MV-4-11 (cell line): ENCODE measurements at places on chromosomes 3 and 15.

GRCh38 chr3:10494180-10494579 lies 11.2 kb downstream of the ATP2B2 start:
- no peak for DNase-seq

GRCh38 chr15:68419301-68420175 lies 12.4 kb downstream of the ITGA11 start:
- DNase-seq: no peak

DNA sequence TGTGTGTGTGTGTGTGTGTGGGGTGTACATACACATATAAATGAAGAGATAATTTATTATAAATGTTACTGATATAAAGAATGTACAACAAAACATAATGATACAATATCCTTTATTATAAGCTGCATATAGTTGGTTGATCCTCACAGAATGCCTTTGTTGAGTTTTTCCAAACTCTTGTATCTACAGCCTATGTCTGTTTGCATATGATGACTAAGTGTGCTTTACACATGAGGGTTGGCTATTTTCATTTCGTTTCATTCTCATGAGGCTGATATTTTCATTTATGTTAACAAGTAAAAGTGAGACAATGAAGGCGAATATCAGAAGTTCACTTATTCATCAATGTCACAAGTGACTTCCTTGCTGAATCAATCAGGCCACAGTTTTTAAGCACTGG lies 45.1 kb downstream of the TM2D3 start:
- no peak for DNase-seq

- peak; percentile 60 for DNase-seq
Measured at GRCh38 chr3:94004301-94004910, 24.0 kb downstream of the STX19 start.

GRCh38 chr3:63886858-63887257 lies 23.2 kb downstream of the ATXN7 start:
- DNase-seq: no peak

DNA sequence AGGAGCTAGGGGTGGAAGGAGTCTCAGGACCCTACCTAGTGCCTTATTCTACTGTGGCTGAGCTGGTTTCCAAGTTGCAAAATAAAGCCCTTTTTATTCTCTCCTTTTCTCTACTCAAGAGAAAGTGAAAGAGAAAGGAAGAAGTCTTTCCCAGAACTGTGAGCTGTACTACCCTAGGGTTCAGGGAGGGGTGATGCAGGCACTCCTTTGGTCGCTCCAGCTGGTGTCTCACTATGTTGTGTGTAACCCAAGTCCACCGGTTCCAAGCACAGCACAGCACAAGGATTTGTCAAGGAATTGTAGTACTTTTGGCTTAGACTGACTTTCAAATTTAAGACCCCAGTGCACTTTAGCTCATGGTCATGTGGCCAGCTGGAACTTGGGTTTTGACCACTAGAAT lies 1721.7 kb downstream of the OTOL1 start:
- DNase-seq: no peak

DNA sequence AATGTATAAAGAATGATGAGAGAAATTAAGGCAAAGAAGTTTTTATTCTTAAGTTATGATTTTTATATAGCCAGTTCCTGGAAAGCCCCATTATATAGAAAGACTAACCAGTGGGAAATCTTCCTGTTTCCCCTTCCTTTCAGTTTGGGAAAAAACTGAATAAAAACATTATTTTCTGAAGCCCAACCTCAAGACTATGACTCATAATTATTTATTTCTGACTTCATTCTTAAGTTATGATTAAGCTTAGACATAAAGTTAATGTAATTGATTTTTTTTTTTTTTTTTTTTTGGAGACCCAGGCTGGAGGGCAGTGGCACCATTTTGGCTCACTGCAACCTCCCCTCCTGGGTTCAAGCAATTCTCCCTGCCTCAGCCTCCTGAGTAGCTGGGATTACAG lies 55.8 kb downstream of the TRPC1 start:
- no peak for DNase-seq

GRCh38 chr3:113659101-113659541 lies 37.3 kb downstream of the USF3 start:
- no peak for DNase-seq

DNA sequence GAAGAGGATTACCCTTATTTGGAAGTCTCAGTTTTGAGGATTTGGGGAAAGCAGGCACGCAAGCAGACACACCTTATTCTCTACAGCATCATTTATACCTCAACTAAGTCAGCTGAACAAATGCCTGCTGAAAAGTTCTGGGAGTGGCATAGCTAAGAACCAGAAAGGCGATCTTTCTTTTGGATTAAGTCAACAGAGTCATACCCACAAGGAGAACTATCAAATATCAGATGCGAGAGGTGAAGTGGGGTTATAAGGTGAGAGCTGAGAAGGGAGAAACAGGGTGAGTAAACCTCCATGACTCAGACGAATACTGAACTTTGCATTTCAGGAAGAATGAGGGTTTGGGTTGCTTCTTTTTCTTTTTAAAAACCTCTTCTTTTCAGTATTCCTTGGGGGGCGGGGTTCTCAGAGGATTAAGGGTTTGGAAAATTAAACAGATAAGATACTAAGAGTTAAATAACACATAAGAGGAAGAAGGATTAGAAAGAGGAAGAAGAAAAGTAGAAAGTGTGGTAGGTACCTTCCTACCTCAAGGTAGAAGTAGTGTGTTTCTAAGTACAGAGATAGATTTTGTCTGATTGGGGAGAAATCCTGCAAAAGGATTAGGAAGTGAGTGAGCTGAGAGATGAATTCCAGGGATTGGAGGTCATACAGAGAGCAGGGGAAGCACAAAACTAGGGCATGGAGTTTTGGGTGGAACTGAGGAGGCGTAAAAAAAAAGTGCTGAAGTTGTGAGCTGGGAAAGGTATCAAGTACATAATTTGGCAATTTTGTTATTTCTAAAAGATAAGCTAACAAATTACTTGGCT lies 41.3 kb upstream of the ICE2 start:
- DNase-seq: no peak

GRCh38 chr15:90893175-90894090 lies 9.1 kb downstream of the FES start:
- no peak for DNase-seq

GRCh38 chr3:136714020-136714419 lies 38.2 kb downstream of the STAG1 start:
- peak; percentile 95 for DNase-seq

DNA sequence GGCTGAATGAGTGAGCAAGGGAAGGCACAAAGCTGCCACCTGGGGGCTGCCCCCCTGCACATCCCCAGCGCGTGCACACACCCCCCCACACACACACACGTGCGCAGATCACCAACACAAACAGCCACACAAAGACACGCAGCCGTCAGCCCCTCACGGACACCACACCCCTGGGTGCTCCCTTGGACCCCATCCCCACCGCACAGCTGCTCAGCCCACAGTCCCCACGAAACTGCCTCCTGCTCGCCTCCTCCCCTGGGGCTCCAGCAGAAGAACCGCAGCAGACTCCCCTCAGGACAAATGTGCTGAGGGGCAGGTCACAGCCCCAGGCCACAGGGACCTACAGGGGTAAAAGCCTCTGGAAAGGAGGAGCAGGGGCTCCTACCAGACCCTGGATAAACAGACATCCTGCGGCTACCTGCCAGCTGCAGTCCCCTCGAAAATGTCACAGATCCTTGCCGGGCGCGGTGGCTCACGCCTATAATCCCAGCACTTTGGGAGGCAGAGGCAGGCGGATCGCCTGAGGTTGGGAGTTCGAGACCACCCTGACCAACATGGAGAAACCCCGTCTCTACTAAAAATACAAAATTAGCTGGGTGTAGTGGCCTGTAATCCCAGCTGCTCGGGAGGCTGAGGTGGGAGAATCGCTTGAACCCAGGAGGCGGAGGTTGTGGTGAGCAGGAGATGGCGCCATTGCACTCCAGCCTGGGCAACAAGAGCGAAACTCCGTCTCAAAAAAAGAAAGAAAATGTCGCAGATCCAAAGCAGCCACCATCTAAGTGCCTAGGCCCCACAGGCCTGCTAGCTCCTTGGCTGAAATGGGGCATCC lies 6.5 kb downstream of the TWF2 start:
- peak; percentile 16 for DNase-seq

GRCh38 chr3:47802734-47803479 lies at the start of gene DHX30:
TSS of gene DHX30 (plus strand) at chr3:47803138. CDS start at chr3:47810684, 7,546 bp downstream.
- peak; percentile 59 for DNase-seq

- peak; percentile 52 for DNase-seq
Measured at GRCh38 chr15:98904544-98904943, 103.0 kb downstream of the PGPEP1L start.

DNA sequence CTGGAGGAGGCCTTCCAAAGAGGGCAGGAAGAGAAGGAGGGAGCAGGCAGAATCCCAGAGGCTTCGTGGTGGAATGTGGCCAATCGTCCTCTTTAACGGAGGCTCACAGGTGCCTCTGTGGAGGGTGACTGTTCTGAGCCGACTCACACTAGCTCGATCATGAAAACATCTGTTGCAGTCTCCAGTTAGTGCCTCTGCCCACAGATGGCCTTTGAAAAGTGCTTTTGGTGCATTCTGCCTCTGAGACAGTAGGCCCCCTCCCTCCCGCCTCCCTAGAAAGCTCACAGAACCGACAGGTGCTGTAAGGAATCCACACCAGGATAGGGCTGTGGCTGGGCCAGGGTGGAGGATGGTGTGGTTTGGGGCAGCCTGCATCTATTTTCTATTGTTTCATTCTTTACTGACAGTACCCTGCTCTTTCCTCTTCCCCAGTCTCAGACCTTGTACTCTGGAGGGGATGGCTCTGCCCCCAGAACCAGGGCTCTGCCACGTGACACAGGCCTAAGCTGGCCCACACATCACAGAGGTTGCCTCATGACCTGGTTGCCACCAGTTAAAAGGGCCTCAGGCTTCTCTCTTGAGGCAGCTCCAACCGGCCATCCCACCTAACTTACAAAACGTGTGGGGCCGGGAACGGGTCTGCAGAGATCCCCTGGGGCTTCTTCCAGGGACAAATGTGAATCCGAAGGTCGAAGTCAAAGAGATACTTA lies 27.2 kb upstream of the PIGZ start:
- DNase-seq: no peak

GRCh38 chr3:21645121-21645897 lies 105.7 kb downstream of the ZNF385D start:
- no peak for DNase-seq

GRCh38 chr15:68479870-68480269 lies 47.9 kb upstream of the ITGA11 start:
- DNase-seq: no peak

- no peak for DNase-seq
Measured at GRCh38 chr3:195240171-195240701, 30.7 kb downstream of the XXYLT1 start.

- no peak for DNase-seq
Measured at GRCh38 chr3:38545550-38545949, 49.4 kb downstream of the EXOG start.

GRCh38 chr3:15050405-15051092 lies 14.6 kb downstream of the MRPS25 start:
- peak; percentile 21 for DNase-seq
